ENCODE measurements at places on chromosomes 1 and 21.
A peak's percentile ranks its signal among the peaks of the same experiment; 100 is the strongest.

DNA sequence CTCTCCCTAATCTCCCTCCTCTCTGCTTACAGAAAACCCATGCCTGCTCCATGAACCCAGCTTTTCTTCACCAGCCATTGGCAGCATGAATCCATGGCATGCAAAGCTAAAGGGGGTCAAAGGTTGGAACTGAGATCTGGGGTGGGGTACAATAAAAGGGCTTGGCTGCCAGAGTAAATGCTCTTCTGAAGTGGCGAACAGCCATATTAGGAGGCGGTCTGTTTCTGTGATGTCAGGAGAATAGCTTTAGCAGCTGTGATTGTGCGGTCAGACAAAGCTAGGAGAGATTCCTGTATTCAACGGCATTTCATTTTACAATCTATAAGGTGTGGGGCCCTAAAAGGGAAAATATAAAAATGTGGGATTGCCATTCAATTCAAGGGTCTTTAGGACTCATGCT is 71.7 kb upstream of the TMPRSS2 start:
- no peak for DNase-seq
- H3K27ac ChIP-seq: no peak overlapping the region
- H3K4me3 ChIP-seq: no peak overlapping the region
- no peaks in the 10 kb centered on the region for H3K27me3 ChIP-seq
- H3K4me1 ChIP-seq: no peaks in the 10 kb centered on the region

- H3K36me3 ChIP-seq: no peaks in the 10 kb centered on the region
- no peaks in the 10 kb centered on the region for H3K4me1 ChIP-seq
- DNase-seq: no peak
- H3K4me3 ChIP-seq: no peak overlapping the region
- H3K27ac ChIP-seq: peak overlapping the region; percentile 41
Measured at GRCh38 chr1:83996621-83997020, 2.3 kb downstream of the TTLL7 start.

DNA sequence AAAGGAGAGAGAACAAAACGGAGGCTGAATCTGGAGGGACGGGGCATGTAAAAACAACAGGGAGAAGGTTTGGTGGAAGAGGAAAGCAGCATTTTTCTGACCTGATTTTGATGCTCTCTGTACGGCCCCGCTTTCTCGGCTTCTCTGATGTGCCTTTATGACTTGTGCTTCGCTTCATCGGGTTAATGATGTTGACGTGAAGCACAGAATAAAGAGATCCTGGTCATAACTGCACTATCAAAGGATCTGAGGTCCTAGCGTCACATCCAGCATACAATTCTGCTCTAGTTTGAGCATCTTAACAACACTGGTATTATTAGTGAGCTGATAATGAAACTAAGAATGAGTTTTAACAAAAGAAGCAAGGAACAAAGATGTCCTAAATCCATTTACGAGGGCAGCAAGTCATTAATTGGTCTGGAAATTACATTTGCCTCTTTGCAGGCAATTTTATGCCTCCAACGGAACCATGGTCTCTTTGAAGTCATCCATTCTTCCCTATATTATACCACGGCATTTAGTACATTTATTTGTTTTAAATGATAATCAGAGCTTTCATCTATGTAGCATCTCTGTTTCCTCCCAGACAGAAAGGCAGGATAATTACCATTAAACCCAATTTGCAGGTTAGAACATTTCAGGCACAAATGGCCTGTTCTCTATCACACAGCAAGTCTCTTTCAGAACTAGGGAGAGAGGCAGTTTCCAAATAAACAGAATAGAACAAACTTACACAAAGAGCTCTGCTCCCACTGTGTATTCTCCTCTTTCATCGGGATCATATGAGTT is 45.3 kb upstream of the B3GALNT2 start:
- no peaks in the 10 kb centered on the region for H3K4me1 ChIP-seq
- no peak overlapping the region for H3K4me3 ChIP-seq
- DNase-seq: no peak
- no peaks in the 10 kb centered on the region for H3K36me3 ChIP-seq
- no peak overlapping the region for H3K27ac ChIP-seq

DNA sequence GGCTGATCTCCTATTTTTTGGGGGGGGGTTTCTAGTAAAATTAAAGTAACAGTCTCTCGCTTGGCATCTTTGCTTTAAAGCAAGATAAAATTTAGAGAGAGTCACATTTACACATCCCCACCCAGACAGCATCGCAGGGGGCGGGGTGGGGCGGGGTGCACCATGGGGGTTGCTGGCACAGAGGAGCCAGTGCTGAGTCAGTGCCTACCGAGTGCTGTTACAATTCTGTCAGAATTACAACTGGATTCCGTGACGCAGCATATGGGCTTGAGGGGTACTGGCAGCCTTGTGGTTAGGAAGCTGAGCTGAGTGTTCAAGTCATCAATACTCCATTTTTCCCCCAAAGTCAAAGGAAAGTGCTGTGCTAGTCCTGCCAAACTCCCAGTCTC is 175.9 kb downstream of the PRDM16 start:
- H3K36me3 ChIP-seq: no peaks in the 10 kb centered on the region
- H3K27me3 ChIP-seq: peaks cover 49% of the 10 kb centered on the region
- no peak for DNase-seq

GRCh38 chr1:53730224-53730865 is 8.6 kb downstream of the GLIS1 start:
- no peak overlapping the region for H3K27ac ChIP-seq
- H3K36me3 ChIP-seq: no peaks in the 10 kb centered on the region
- no peak for DNase-seq
- H3K27me3 ChIP-seq: no peaks in the 10 kb centered on the region
- no peaks in the 10 kb centered on the region for H3K4me1 ChIP-seq
- H3K4me3 ChIP-seq: no peak overlapping the region

GRCh38 chr1:3069491-3070308 is 697 bp downstream of the PRDM16 start:
- H3K27ac ChIP-seq: peak overlapping the region; percentile 74
- peaks cover 53% of the 10 kb centered on the region for H3K27me3 ChIP-seq
- DNase-seq: no peak
- H3K36me3 ChIP-seq: no peaks in the 10 kb centered on the region
- peaks cover 50% of the 10 kb centered on the region for H3K4me1 ChIP-seq

DNA sequence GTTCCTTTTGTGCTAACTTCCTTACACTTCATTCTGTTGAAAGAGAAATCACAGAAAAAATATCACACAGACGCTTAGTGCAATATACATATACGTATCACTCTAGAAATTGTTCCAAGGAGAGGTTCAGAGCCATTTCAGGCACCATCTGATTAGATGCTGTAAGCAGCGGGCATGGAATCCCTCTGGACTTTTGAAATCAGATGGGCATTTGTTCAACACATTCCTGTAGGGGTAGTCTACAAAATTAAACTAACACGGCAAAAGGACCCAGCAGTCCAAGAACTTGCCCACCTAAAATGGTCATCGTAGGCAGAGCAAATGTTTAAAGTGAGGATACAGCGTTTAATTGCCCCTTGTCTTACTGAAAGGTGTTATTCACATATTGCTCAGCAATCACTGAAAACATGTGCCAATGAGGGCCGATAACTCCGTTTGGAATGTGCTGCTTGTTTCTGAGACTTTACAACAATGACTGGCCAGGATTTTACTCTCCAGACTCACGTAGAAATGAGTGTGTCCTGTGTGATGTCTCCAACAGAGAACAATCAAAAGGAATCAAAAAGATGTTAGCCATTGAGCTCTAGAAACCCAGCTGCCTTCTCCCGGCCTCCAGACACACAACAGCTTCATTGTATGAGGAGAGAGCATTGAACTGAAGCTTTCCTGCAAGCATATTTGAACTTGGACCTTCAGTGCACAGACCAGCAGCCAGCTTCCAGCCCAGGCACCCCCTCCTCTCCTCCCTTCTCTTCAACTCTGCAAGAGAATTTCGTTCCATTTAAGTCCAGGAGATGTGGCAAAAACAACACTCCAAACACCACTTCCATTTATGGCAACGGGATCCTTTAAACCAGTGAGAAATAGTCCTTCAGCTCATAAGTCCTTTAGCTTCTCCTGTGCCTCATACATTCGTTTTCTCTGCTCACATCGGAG is 32.1 kb upstream of the ADORA3 start:
- no peak for DNase-seq
- no peak overlapping the region for H3K4me3 ChIP-seq
- H3K4me1 ChIP-seq: peaks cover 44% of the 10 kb centered on the region
- peak overlapping the region; percentile 80 for H3K27ac ChIP-seq
- no peaks in the 10 kb centered on the region for H3K36me3 ChIP-seq

- no peak for DNase-seq
- peaks cover 59% of the 10 kb centered on the region for H3K4me1 ChIP-seq
- H3K27ac ChIP-seq: no peak overlapping the region
- peaks cover 7% of the 10 kb centered on the region for H3K36me3 ChIP-seq
- no peak overlapping the region for H3K4me3 ChIP-seq
Measured at GRCh38 chr21:43919871-43920801, 55.1 kb downstream of the AGPAT3 start.

DNA sequence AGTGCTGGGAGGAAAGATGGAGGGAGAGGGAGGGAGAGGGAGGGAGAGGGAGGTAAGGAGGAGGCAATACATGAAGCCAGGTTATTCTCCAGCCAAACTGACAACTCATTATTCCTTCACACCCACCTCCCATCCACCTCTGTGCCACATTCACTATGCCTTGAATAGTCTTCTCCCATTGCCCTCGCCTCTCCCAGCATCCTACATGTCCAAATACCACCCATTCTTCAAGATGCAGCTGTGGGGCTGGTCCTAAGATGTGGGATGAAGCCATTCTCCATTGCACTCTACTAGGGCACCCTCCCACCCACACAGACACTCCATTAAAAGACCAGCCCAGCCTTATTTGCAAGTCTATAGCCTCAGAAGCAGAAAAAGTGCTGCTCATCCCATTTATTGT is 165.8 kb downstream of the RRAGC start:
- peak; percentile 53 for DNase-seq
- H3K36me3 ChIP-seq: no peaks in the 10 kb centered on the region
- no peaks in the 10 kb centered on the region for H3K4me1 ChIP-seq
- no peak overlapping the region for H3K27ac ChIP-seq
- no peak overlapping the region for H3K4me3 ChIP-seq
- no peaks in the 10 kb centered on the region for H3K27me3 ChIP-seq

GRCh38 chr1:162081316-162081715 is 11.8 kb downstream of the NOS1AP start:
- no peaks in the 10 kb centered on the region for H3K27me3 ChIP-seq
- no peaks in the 10 kb centered on the region for H3K36me3 ChIP-seq
- DNase-seq: no peak
- no peak overlapping the region for H3K4me3 ChIP-seq
- H3K4me1 ChIP-seq: peaks cover 14% of the 10 kb centered on the region
- no peak overlapping the region for H3K27ac ChIP-seq

DNA sequence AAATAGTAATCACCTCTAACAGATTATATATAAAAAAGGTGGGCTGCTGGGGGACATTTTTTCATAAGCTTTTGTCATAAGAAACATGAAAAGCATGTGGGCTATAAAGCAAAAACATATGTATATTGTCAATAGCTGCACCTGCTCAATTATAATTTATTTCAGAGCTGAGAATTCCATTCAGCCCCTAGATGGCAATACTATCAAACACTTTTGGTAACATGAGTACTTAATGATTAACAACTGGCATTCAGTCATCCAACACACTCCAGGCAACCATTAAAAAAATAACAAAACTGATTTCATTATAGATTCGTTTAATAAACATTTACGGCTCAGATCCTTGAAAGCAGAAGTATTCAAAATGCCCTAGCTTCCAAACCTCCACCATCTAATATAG is 115.1 kb downstream of the KCTD3 start:
- no peaks in the 10 kb centered on the region for H3K4me1 ChIP-seq
- no peaks in the 10 kb centered on the region for H3K36me3 ChIP-seq
- no peaks in the 10 kb centered on the region for H3K27me3 ChIP-seq
- DNase-seq: peak; percentile 5
- H3K27ac ChIP-seq: no peak overlapping the region

DNA sequence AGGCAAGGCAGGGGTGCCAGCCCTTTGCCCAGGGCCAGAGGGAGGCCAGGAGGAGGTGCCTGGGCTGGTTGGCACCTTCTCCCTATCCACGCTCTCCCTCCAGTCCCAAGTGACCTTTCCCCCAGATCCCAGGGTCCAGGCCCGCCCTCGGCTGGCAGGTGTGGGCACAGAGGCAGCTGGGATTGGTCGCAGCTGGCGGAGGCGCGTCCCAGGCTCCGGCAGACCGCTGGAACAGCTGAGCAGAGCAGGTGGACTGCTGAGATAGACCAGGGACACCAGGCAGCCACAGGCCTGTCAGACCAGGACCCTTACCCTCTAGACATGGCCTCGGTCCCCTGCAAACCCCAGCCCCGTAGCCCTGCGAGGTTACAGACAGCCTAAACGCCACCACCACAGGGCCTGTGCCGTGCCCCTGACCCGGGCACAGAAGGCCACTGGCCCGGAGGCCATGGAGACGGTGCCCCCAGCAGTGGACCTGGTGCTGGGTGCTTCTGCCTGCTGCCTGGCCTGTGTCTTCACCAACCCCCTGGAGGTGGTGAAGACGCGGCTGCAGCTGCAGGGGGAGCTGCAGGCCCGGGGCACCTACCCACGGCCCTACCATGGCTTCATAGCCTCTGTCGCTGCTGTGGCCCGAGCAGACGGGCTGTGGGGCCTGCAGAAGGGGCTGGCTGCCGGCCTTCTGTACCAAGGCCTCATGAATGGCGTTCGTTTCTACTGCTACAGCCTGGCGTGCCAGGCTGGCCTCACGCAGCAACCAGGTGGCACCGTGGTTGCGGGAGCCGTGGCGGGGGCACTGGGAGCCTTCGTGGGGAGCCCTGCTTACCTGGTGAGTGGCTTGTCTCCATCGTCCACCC is at the start of gene SLC25A34:
Gene SLC25A34 (plus strand): TSS at position 221 of the 854 bp plus-strand sequence. CDS start 228 bp downstream, at position 449.
- H3K27me3 ChIP-seq: no peaks in the 10 kb centered on the region
- H3K4me1 ChIP-seq: peaks cover 12% of the 10 kb centered on the region
- H3K36me3 ChIP-seq: peaks cover 43% of the 10 kb centered on the region
- no peak within 1 kb of the TSS for H3K27ac ChIP-seq

GRCh38 chr1:24932284-24932683 is 2.2 kb upstream of the RUNX3 start:
- H3K27ac ChIP-seq: no peak overlapping the region
- DNase-seq: no peak
- peaks cover 19% of the 10 kb centered on the region for H3K4me1 ChIP-seq
- peak overlapping the region; percentile 36 for H3K4me3 ChIP-seq
- H3K27me3 ChIP-seq: no peaks in the 10 kb centered on the region

DNA sequence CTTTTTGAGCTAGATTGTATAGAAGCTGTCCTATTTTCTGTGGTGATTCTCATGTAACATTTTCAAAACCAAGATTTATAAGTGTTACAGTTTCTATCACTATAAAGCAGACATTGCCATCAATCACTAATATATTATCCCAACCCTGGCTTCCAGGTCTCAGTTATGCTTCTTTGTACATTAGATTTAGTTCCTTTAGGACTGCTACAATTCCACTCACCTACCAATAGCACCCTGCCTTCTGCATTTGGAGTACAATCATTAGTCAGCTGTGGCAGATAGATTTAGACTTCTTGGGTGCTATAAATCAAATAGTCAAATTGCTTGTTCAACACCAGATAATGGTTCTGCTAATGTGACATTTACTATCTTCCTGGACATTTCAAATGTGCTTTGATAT is 281.6 kb downstream of the BRINP3 start:
- DNase-seq: no peak
- no peaks in the 10 kb centered on the region for H3K36me3 ChIP-seq
- no peaks in the 10 kb centered on the region for H3K27me3 ChIP-seq
- no peak overlapping the region for H3K4me3 ChIP-seq
- no peak overlapping the region for H3K27ac ChIP-seq

Measured in esophagus muscularis mucosa (tissue), 4 donors.